ENCODE measurements at places on chromosomes 4 and X.

DNA sequence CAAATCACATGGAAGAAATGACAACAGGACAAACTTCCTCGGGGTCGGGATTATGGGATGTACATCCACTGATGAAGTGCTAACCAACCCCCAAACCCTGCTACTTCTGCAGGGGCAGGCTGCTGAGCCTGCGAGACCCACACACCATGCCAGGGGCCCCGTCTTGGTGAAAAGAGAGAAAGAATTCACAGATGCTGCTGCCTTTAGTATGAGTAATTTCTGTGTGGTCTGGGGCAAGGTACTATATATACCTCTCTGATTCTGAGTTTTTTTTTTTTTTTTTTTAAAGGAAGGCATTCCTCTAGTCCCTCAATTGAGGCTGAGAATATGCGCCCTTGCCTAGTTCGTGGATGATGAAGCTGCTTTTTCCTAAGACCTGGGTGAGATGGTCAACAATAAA lies 24.8 kb downstream of the PDHA1 start:
- DNase-seq, result no peak

DNA sequence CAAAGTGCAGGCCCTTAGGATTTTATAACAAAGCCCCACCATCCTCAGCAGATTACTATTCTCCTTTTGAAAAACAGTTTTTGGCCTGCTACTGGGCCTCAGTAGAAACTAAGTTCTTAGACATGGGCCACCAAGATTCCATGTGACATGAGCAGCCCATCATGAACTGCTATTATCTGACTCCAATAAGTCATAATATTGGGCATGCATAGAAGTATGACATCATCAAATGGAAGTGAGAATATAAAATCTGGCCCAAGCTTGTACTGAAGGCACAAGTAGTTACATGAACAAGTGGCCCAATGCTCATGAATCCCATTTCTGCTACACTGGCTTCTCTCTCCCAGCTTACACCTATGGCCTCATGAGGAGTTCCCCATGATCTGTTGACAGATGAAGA lies 404.8 kb downstream of the EPHA5 start:
- no peak for DNase-seq

DNA sequence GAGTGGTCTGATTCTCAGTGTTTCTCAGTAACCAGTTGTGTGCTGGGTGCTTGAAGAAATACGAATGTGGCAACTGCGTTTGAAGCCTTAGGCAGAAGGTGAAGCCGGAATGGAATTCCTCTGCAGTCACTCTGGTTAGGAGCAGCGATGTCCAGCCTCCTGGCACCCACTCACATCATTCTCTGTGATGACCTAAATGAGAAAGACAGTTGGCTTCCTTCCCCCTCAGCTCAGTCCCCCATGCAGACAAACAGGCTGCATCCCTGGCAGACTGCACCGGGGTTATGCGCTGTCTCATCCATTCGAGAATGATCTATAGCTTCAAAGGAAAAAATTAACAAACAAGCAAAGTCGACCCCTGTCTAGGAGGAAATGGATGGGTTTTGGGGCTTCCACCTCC lies 170.1 kb upstream of the SCML1 start:
- no peak for DNase-seq

DNA sequence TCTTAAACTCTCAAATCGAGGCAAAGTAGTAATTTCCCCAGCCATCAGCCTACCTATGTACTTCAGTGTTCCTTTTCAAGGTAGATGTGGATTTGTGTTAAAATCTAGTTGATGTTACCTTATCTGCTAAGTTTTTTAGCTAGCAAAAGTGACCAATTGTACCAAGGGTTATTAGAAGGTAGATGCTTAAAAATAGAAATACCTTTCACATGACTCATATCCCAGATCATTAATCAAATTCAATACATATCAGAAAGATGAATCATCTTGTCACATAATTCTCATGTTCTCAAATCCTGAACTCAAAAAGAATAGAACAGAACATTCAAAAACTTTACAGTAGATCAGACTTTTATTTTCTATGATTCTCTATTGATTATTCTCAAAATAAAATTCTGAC lies 3.5 kb downstream of the ENAM start:
- no peak for DNase-seq

- DNase-seq, result no peak
Observed at GRCh38 chrX:12013211-12013618, 125.1 kb upstream of the FRMPD4 start.

- no peak for DNase-seq
Observed at GRCh38 chr4:164615964-164616363, 138.0 kb upstream of the SMIM31 start.

- no peak for DNase-seq
Observed at GRCh38 chr4:110211007-110211769, 12.8 kb upstream of the ELOVL6 start.

GRCh38 chrX:87663421-87663820 lies 145.8 kb downstream of the KLHL4 start:
- DNase-seq, result no peak

DNA sequence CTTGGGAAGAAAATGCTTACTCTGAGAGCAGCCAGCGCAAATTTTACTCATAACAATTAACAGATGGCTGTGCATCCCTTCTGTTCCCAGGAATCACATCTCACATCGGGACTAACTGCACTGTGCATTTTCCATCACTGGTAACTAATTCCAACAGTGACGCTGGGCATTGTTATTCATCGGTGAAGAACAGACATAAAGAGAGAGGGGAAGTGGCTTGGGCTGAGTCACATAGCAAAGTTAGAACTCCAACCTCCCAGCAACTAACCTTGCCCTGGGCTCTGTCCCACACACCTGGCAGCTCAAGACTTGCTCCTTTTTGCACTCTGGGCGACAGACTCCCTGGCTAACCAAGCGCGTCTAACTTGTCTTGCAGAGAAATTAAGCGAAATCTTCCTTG lies 6.4 kb upstream of the LONRF3 start:
- DNase-seq, result no peak

DNA sequence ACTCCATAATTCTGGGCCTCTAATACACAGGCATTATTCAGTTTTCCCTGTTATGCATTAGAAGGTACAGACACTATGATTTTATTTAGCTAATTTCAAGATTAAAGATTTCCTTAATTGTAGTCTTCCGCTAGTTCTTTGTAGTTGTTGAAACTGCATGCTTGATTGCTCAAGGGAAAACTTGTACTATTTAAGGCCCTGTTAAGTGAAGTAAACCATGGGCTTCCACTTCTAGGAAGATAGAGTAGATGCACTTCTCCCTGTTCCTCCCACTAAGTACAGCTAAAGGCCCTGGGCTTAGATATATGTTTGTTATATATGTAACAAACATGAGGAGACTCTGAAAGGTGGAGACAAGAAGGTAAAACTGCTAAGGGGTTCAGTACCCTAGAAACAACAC lies 215.8 kb upstream of the LEF1 start:
- DNase-seq, result no peak

DNA sequence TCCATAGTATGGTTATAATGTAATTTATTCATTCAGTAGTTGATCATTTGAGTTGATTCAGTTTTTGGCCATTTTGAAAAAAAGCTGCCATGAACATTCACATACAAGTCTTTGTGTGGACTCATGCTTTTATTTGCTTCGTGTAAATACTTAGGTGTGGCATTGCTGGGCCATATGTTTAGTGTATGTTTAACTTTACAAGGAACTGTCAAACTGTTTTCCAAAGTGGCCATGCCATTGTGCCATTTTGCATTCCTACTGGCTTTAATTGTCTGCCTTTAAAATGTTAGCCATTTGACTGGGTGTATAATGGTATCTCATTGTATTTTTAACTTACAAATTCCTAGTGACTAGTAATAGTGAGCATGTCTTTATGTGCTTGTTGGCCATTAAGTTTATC lies 8.8 kb downstream of the MTM1 start:
- no peak for DNase-seq

DNA sequence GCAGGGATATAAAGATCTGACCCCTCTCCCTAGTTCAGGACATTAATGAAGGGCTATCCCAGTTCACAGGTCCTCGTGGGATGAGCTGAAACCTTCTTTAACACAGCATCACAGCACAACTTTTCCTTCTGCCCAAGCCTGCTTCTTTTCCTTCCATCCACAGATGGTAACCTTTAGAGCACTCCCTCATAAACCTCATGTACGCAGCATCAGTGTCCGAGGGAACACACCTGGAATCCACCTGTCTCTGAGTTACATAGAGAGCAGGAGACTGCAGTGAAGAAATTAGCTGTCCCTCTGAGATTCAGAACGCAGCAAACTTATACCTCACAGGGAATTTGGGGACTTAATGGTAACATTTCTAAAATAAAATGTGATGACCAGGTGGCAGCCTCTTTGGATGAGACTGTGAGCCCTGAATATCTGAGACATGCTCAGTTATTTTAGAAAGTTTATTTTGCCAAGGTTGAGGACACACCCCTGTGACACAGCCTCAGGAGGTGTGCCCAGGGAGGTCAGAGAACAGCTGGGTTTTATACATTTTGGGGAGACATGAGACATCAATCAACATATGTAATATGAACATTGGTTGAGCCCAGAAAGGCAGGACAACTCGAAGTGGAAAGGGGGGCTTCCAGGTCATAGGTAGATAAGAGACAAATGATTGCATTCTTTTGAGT lies 73.8 kb upstream of the PACRGL start:
- DNase-seq, result no peak

- no peak for DNase-seq
Observed at GRCh38 chrX:38662640-38663039, 101.3 kb downstream of the TSPAN7 start.

GRCh38 chr4:184591070-184591677 lies 58.1 kb downstream of the CASP3 start:
- no peak for DNase-seq

- no peak for DNase-seq
Observed at GRCh38 chrX:16628946-16629595, 20.9 kb upstream of the S100G start.

DNA sequence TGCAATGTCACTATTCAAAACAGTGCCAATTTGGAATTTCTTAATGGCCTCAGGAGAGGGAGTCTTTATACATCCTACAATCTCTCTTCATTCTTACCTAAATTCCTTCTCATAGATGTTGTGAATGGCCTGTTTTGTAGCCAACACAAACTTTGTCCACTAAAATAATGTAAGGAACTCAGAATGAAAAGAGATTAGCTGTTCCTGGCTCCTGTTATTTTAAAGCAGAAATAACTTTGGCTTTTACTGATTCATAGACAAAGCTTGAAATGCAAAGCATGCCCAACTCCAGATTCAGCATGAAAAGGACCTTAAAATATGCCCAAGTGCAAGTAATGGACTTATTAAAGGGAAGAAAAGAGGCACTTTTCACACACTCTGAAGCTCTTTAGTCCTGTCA lies 146.0 kb upstream of the GPC4 start:
- DNase-seq, result no peak

DNA sequence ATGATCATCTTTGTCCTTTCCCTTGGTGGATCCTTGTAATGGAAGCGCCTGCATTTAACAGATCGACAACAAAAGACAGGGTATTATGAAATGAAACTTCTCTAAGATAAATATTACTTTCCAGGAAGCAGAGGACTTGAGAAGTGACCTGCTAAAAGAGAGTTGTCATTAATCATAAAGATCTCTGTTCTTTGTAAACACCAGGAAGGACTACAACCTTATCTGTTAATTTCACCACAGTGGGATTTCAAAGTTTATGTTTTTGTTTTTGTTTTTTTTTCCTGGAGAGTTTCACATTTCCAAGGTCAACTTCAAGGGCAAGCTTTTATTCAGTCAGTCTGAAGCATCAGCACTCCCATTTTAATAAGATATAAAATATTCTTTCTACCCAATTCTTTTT lies 170.9 kb downstream of the RCHY1 start:
- no peak for DNase-seq

DNA sequence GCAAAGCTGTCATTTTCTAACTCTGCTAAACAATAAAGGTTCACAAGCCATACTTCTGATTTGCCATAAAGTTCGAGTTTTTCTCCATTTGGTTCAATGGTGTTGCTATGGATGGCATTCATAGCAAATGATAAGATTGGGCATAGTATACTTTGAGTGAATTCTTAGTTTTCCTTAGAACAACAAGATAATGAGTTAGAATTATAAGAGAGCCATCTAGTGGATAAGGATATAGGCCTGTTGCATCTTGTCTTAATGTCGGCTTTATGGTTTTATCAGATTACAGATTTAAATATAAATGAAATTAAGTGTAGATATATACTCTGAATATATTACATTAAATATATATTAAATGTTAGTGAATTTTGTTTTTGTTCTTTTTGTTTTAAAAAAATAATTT lies 644.6 kb downstream of the IL1RAPL1 start:
- no peak for DNase-seq
